ENCODE measurements at places on chromosomes 13 and 19. TPM values are rescaled to one million over a fixed set of nuclear protein-coding genes. Genes with fewer than 3 reads are reported as not detected.

Gene FFAR3
- 2.3 TPM for total RNA-seq

Gene FGF21
- not detected for total RNA-seq

GRCh38 chr19:2032296-2032941 is 16.9 kb upstream of the BTBD2 start:
- no peaks in the 10 kb centered on the region for H3K27me3 ChIP-seq
- peak overlapping the region; percentile 87 for H3K27ac ChIP-seq
- H3K4me1 ChIP-seq: peaks cover 73% of the 10 kb centered on the region

DNA sequence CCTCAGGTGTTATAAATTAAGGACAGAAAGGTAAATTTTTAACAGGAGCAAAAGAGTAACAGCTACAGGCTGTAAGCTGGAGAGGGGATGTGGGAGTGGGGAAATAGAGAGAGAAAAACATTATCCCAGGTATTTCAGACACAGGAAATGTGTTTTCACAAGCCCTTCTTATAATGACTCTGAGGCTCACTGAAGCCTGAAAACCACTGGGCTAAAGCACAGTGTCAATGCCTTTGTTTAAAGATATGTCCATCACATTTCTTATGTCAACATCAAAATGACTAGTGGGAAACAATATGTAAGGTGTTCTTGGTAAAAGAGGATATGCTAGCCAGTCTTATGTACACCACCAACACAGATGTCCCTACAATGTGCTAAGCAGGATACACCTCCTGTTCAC is 365.9 kb downstream of the FGF14 start:
- no peaks in the 10 kb centered on the region for H3K36me3 ChIP-seq
- no peak for DNase-seq
- no peaks in the 10 kb centered on the region for H3K4me1 ChIP-seq
- H3K27ac ChIP-seq: no peak overlapping the region
- H3K4me3 ChIP-seq: no peak overlapping the region

DNA sequence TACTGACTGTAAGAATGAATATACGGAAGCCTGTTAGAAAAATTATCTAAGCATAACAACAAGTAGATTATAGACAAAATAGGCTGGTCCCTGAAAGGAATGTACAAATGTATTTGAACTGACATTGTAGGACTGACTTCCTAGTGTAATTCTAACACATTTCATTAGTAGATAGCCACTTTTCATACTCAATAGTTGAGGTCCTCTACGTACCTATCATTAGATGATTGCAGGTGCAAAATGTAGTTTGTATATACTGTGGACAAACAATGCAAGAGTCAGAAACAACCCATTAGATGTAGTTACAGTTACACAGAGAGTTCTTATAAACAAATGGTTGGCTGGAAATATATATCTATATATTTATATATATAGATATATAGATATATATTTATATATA is 402.3 kb upstream of the SLITRK6 start:
- no peak overlapping the region for H3K4me3 ChIP-seq
- DNase-seq: no peak
- H3K27me3 ChIP-seq: no peaks in the 10 kb centered on the region
- no peaks in the 10 kb centered on the region for H3K36me3 ChIP-seq
- H3K27ac ChIP-seq: no peak overlapping the region

GRCh38 chr13:113058988-113059850 is 46.4 kb upstream of the F7 start:
- H3K4me3 ChIP-seq: no peak overlapping the region
- no peak for DNase-seq
- H3K4me1 ChIP-seq: no peaks in the 10 kb centered on the region
- no peak overlapping the region for H3K27ac ChIP-seq

- peaks cover 8% of the 10 kb centered on the region for H3K4me1 ChIP-seq
- H3K36me3 ChIP-seq: no peaks in the 10 kb centered on the region
- H3K27ac ChIP-seq: no peak overlapping the region
- peak; percentile 94 for DNase-seq
These were observed 31.2 kb downstream of the NLRP12 start for GRCh38 chr19:53792721-53793433.

DNA sequence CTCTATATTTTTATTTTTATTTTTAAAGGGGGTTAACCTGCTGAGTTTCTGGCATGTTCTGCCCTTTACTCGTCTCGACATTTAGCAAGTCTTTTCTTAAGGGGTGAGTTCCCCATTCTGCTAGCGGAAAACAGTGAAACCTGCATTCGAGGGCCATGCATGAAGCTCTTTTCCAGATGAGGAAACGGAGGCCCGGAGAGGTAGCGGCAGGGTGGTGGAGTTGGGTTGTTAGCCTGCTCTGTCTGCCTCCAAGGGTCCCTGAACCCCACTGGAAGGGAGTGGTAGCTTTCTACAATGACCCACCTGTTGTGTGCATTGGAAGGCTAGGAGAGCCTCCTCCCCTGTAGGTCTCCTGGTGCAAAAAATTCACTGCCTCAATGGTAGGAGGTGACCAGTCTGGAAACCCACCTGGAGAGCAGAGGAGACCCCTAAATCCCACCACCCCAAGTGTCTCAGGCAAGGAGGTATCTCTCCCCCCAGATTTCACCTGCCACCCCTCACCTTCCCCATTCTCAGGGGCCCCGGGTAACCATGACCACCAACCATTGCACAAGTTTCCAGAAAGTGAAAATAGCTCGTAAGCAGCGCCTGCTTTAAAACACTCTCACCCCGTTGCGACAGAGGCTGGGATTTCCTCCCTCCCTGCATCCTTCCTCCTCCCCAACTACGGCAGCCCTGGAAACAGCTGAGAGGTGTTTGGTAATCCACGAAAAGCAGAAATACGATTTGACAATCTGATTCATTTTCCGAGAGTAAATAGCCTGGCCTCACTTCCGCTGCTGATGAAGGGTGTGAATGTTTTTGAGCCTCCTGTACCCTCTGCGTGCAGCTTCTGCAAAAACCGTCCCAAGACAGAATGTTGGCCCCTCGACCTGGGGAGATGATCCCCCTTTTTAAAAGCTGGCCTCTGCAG is 3.5 kb downstream of the KLF2 start:
- H3K4me3 ChIP-seq: peak overlapping the region; percentile 78
- H3K27me3 ChIP-seq: peaks cover 6% of the 10 kb centered on the region
- H3K4me1 ChIP-seq: peaks cover 62% of the 10 kb centered on the region

DNA sequence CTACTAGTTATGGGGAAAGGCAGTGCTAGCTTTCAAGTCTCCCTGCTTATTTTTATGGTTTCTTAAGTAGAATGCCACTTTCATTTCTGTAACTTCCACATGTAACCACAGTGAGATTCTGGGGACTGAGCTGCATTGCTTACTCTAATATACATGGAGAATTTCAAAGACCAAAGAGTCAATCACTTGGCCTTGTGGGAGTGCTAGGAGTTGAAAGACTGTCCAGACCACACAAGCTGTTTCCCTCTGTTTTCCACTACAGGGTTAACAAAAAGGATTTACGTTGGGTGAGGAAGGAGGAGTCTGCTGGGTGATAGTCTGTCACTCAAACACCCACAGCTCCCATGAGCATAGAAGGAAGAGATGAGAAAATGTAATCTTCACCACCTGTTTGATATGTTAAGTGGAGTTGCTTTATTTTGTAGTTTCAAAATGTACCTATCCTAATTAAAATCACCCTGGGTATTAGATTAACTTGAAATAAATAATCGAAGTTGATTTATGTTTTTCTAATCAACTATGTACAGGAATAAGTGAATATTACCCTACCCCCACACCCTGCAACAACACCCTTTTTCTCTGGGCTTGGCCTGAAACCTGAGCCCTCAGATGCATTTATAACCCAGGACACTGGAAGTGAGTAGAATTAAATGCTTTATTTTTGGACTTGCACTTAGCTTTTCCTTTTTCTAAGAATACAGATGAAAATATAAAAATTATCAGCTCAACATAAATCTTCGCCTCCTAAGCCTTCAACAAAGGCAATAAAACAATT is 225.8 kb upstream of the SLC10A2 start:
- no peak overlapping the region for H3K27ac ChIP-seq
- no peaks in the 10 kb centered on the region for H3K4me1 ChIP-seq
- no peaks in the 10 kb centered on the region for H3K36me3 ChIP-seq
- H3K27me3 ChIP-seq: no peaks in the 10 kb centered on the region
- H3K4me3 ChIP-seq: no peak overlapping the region

DNA sequence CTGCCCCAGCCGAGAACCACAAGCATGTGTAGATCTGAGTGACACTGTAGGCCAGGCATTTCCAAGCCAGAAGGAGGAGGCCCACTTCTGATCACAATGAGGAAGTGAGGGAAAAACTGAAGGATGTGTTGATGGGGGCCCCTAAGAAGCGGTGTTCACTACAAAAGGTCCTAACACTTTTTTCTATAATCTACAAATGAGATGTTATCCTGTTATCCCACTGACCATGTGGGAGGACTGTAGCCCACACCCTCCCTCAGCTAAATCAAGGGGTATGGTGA is 99.0 kb upstream of the MCF2L start:
- H3K36me3 ChIP-seq: peaks cover 8% of the 10 kb centered on the region
- no peaks in the 10 kb centered on the region for H3K27me3 ChIP-seq
- peaks cover 6% of the 10 kb centered on the region for H3K4me1 ChIP-seq
- no peak overlapping the region for H3K27ac ChIP-seq
- H3K4me3 ChIP-seq: no peak overlapping the region

DNA sequence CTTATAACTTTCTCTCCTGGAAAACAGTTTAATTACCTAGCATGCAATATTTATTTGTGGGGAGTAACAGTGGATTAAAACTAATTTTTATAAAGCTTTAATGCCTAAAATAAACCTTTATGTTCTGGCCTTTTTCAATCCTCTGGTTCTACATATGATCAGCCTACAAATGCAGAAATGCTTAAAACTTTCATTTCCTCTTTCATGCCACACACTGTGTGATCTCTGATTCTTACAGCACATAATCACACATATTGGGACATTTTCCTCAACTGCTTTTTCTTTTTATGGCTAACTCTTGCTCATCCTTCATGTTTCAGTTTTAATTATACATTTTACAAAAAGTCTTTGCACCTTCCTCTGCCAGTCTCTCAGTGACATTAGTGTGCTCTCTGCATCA is 910.8 kb upstream of the SLITRK6 start:
- H3K27ac ChIP-seq: no peak overlapping the region
- H3K36me3 ChIP-seq: no peaks in the 10 kb centered on the region
- H3K4me1 ChIP-seq: no peaks in the 10 kb centered on the region

DNA sequence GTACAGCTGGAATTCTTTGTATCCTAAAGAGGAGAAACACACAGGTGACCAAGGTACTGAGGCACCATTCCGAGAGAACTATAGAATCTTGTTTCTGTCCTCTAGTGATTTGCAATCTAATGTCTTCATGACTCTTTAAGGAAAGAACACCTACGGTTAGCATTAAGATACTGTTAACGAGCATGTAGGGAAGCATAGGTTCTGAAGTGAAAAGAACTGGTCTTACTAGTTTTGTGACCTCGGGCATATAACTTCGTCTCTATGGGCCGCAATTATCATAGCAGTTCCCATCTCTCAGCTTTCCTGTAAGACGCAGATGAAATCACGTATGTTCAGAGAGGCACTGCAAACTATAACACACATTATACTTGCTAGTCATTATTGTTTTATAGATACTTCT is 193.0 kb upstream of the NBEA start:
- H3K27ac ChIP-seq: no peak overlapping the region
- H3K36me3 ChIP-seq: no peaks in the 10 kb centered on the region
- no peak for DNase-seq
- no peak overlapping the region for H3K4me3 ChIP-seq

DNA sequence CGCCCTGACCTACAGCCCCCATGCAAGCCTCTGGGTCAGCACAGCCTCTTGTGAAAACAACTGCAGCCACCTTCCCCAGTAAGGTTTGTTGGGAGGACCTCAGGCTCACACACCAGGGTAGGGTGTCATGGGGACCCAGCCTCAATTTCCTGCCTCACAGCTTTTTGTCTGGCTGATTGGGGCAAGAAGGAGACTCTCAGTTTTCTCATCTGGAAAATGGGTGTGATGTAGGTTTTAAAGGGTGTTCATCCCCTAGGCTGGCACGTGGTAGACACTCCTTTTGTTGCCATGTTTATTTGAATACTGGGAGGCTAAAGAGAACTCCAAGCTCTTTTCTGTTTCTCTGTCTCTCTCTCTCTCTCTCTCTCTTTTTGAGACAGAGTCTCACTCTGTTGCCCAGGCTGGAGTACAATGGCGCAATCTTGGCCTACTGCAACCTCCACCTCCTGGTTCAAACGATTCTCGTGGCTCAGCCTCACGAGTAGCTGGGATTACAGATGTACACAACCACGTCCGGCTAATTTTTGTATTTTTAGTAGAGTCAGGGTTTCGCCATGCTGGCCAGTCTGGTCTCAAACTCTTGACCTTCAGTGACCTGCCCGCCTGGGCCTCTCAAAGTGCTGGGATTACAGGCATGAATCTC is 18.2 kb upstream of the PLAUR start:
- no peak overlapping the region for H3K4me3 ChIP-seq
- no peaks in the 10 kb centered on the region for H3K27me3 ChIP-seq

DNA sequence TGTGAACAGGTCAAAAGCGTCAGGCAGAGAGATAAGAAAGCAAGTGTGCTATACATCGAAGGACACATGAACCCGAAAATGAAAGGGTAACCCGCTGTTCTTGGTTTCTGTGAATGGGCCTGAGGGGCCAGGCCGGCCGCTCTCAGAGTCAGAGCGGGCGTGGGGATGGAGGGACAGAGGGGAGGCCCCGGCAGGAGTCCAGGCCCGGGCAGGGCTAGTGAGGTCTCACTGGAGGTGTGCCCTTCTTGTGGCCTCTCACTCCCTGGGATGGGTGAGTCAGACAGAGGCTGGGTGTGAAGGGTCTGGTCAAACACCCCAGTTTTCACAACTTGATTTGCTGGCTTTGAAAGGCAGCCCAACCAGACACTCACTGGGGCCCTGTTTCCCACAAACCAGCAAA is 17.4 kb upstream of the NDUFS7 start:
- no peak overlapping the region for H3K27ac ChIP-seq
- no peak overlapping the region for H3K4me3 ChIP-seq
- peaks cover 13% of the 10 kb centered on the region for H3K4me1 ChIP-seq
- no peaks in the 10 kb centered on the region for H3K27me3 ChIP-seq

DNA sequence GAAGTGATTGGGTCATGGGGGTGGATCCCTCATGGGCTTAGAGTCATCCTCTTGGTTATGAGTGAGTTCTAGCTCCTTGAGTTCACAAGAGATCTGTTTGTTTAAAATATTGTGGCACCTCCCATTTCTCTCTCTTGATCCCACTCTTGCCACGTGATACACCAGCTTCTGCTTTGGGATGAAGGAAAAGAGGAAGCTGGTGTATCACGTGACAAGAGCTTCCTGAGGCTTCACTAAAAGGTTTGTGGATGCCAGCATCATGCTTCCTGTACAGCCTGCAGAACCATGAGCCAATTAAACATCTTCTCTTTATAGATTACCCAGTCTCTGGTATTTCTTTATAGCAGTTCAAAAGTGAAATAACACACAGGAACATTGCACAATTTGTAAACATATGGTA is 352.5 kb upstream of the ATXN8OS start:
- no peak overlapping the region for H3K4me3 ChIP-seq
- no peaks in the 10 kb centered on the region for H3K27me3 ChIP-seq
- H3K36me3 ChIP-seq: no peaks in the 10 kb centered on the region
- H3K27ac ChIP-seq: no peak overlapping the region
- DNase-seq: no peak

DNA sequence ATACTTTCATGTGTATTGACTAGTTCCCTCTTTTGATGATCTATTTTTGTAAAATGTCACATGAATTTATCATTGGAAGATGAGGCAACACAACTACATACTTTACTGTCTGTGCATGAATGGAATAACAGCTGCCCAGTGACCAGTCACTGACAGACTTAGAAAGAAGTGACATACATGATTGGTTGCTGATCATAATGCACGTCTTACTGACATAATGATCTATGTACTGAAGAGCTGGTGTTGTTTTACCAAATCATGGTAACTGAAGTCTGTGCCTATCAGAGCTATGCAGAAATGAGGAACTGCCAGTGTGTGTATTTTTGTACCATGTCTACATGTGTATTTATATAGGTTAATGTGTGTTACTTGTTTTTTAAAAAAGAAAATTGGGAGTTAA is 26.5 kb downstream of the GPR18 start:
- no peaks in the 10 kb centered on the region for H3K36me3 ChIP-seq
- H3K27ac ChIP-seq: no peak overlapping the region
- peaks cover 14% of the 10 kb centered on the region for H3K4me1 ChIP-seq
- no peak overlapping the region for H3K4me3 ChIP-seq
- no peaks in the 10 kb centered on the region for H3K27me3 ChIP-seq

Data from esophagus muscularis mucosa (tissue), 4 donors.